Endodermal cell (in vitro differentiated cells): ENCODE measurements at places on chromosomes 12 and 14. TPM values are rescaled to one million over a fixed set of nuclear protein-coding genes. Genes with fewer than 3 reads are reported as not detected.

DNA sequence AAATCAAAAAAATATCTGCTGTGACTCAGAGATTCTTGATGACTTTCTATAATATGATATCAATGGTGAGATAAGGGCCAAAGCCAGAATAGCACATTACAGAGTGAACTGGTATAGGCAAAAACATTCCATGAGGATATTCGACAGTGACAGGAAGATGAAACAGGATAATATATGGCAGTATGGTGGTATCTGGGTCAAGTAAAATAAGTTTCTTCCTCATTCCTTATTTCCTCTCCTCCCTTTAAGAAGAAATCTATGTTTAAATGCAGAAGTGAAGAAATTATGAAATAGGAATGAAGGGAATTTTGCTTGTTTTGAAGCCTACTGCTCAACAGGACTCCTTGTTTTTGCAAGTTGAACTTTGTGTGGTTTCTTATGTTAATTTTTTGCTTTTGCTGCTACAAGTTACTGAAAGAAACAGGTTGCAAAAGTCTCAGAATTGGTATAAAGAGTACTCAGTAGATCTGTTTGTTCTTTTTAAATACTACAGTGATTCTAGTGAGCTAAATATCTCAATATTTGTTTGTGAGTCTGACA lies 7.0 kb downstream of the ACSS3 start:
- no peak for DNase-seq

Gene MED6
- 49.7 and 50.7 TPM in 2 replicates for total RNA-seq

- DNase-seq: peak; percentile 59
These were observed 65.1 kb upstream of the SLCO1B1 start for GRCh38 chr12:21065845-21066244.

- no peak for DNase-seq
These were observed 145.4 kb upstream of the BMP4 start for GRCh38 chr14:54102051-54102456.

Gene KRT78
- total RNA-seq: not detected in 3 replicates

DNA sequence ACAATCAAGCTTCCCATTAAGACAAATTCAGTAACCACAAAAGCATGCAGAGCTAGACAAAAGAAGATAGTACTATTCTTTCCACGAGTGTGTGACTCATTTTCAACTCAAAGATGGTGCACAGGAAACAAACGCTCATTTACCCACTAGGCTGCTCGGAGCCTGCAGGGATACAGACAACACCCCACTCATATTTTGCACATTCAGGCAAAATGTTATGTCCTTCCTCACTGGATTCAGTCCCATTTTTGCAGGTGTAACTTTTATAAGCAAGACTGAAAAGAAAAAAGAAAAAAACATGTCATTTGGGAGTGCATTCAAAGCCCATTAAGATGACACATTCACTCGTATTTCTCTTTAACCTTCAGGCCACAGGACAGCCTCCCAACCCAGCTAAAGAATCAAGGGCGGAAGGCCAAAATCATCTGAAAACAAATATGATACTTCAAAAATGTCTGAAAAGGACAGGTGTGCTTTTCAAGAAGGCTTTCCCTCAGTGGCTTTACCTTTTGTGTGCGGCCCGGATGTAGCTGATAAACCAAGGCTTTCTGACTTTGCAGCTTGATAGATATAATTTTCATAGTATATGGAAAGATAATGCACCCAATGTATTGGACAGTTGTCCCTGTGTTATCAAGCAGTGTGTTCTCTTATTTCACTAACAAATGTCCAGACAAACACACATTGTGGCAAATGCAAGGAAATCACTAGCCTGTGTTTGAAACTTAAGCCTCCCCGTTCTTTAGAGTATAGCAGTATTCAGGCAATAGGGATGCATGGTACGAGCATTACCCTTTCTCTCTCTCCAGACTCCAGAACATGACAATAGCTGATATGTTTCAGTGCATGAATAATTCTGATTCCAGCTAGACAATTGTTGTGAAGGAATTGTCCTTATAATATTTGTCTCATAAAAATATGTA lies 147.8 kb upstream of the KRR1 start:
- DNase-seq: no peak

Gene IL22
- total RNA-seq: not detected in 3 replicates

Gene DPF3
- not detected in 2 replicates for total RNA-seq

DNA sequence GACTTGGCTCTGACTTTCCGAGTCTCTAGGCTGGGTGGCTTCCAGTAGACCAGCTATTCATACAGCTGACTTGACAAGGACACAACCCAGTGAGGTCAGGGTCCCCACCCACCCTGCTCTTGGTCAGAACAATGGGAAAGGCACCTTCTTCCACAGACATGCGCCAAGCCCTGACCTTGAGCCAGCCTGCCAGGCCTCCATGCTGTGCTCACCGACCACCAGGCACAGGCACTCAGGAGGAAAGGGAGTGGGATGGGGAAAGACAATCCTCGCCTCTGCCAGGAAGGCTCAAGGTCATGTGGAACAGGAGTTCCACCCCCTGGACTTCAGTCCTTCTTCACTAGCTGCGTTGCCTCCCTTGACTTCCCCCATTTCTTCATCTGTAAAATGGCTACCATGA lies 31.4 kb downstream of the GALNT16 start:
- DNase-seq: peak; percentile 38

GRCh38 chr14:98956181-98956580 lies 315.8 kb downstream of the BCL11B start:
- DNase-seq: peak; percentile 25

- DNase-seq: no peak
These were observed 139.6 kb downstream of the PRKCH start for GRCh38 chr14:61460718-61461611.

- peak; percentile 36 for DNase-seq
These were observed 33.4 kb downstream of the LRTM2 start for GRCh38 chr12:1853716-1854115.

DNA sequence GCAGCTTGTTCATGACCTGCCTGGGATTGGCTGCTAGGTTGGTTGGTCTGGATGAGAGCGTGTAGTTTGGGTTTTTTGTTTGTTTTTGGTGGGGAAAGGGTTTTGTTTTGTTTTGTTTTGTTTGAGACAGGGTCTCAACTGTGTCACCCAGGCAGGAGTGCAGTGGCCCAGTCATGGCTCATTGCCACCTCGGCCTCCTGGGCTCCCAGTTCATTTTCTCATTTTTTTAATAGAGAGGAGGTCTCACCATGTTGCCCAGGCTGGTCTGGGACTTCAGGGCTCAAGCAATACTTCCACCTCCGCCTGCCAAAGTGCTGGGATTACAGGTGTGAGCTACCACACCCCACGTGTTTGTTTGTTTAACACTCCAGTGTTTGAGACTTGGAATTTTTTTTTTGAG lies 3.8 kb downstream of the DYNC1H1 start:
- DNase-seq: no peak

DNA sequence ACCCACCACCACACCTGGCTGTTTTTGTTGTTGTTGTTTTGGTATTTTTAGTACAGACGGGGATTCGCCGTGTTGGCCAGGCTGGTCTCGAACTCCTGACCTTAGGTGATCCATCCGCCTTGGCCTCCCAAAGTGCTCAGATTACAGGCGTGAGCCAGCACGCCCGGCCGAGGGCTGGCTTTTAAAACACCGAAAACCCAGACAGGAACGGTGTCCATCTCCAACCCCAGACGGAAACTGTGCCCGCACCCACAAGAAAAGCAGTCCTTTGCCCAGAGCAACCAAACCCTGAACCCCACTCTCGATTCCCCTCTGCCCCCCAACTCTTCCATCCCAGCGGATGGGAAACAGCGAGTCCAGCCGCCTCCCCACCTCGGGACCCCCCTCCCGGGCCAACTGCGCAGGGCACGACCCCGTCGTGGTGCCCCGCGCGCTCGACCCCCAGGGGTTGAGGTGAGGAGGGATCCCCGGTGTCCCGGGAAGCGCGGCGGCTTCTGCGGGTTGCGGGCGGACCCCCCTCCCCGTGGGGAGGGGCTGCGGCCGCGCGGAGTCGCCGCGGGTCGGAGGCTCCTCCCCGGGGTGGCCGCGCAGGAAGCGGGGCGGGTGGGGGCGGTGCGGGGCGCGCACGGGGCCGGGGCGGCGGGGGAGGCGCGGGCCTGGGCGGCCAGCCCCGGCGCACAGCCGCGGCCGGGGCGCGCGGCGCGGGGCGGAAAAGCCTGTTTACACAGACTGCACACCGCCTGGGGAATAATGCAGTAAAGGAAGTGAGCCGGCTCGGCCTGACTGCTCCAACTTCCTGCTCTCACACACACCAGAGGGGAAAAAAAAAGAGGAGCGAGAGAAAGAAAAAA lies at the start of gene ELK3:
Gene ELK3 (plus strand): TSS at position 651 of the 851 bp plus-strand sequence.
- peak; percentile 85 for DNase-seq

- no peak for DNase-seq
These were observed 1.5 kb upstream of the NINJ2 start for GRCh38 chr12:664779-665092.

Gene BCL11B
- total RNA-seq: 6.0 to 8.3 TPM (median 6.8 TPM) in 3 replicates

DNA sequence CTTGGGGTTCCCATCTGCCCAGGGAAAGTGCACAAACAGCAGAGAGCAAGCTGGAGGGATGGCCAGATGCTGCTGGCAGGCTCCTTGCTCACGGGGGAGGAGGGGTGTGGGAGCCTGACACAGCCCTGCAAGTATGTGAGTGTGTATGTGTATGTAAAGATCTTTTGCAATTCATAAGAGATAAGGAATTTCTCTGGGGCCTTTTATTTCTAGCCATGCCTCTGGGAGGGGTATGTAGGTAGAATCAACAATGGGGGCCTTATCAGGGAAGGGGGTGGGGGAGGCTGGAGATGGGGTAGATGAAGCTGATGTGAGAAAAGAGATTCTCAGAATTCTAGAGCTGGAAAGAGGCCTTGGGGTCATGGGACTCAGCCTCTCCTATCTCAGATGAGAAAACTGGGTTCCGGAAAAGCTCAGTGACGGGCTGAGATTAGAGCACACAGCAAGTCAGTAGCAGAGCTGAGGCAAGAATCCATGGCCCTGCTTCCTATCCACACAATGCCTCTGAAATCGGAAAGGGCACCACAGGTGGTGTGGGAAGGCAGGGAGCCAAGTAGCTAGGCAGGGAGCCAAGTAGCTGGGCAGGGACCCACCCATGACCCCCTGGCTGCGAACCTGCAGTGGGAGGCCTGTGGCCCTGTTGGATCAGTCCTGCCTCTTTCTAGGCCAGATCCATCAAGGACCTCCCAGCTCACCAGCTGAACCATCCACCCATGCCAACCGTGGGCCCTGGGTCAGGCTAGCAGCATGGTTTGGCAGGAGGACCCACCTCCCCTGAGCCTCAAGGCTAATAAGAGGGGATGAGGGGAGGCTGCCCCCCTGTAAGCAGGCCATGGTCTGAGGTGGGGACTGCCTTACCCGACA lies 54.7 kb downstream of the PLEKHG3 start:
- DNase-seq: peak; percentile 62

Gene FAM177A1
- total RNA-seq: 73.8 and 74.8 TPM in 2 replicates

- DNase-seq: peak; percentile 85
These were observed 19.5 kb upstream of the HAL start for GRCh38 chr12:96015672-96016071.

Gene PUS7L
- 12.9 to 23.6 TPM (median 19.9 TPM) in 3 replicates for total RNA-seq

GRCh38 chr14:89534902-89535685 lies 118.1 kb upstream of the FOXN3 start:
- DNase-seq: no peak

- no peak for DNase-seq
These were observed 76.9 kb upstream of the TMEM263 start for GRCh38 chr12:106878804-106879203.

GRCh38 chr12:2179953-2180736 lies 127.4 kb downstream of the CACNA1C start:
- DNase-seq: no peak

DNA sequence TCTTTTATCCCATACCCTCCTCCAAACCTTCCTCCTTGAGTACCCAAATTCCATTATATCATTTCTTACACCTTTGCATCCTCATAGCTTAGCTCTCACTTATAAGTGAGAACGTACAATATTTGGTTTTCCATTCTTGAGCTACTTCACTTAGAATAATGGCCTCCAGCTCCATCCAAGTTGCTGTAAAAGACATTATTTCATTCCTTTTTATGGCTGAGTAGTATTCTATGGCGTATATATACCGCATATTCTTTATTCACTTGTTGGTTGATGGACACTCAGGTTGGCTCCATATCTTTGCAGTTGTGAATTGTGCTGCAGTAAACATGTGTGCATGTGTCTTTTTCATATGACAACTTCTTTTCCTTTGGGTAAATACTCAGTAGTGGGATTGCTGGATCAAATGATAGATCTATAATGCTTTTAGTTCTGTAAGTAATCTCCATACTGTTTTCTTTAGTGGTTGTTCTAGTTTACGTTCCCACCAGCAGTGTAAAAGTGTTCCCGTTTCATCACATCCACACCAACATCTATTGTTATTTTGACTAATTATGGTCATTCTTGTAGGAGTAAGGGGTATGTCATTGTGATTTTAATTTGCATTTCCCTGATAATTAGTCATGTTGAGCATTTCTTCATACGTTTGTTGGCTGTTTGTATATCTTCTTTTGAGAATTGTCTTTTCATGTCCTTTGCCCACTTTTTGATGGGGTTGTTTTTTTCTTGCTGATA lies 10.1 kb downstream of the RAB21 start:
- no peak for DNase-seq

Gene CNTN1
- total RNA-seq: 8.6 and 9.8 TPM in 2 replicates

GRCh38 chr14:96184737-96185136 lies 19.9 kb upstream of the BDKRB2 start:
- DNase-seq: no peak

- peak; percentile 79 for DNase-seq
These were observed 202.7 kb downstream of the FBXL14 start for GRCh38 chr12:1391722-1392121.

- peak; percentile 66 for DNase-seq
These were observed 132.7 kb downstream of the SLC41A2 start for GRCh38 chr12:104825408-104825807.

- DNase-seq: no peak
These were observed 109.3 kb downstream of the C12orf42 start for GRCh38 chr12:103386451-103386850.

GRCh38 chr12:131828671-131829355 lies 620 bp downstream of the MMP17 start:
- DNase-seq: peak; percentile 84

DNA sequence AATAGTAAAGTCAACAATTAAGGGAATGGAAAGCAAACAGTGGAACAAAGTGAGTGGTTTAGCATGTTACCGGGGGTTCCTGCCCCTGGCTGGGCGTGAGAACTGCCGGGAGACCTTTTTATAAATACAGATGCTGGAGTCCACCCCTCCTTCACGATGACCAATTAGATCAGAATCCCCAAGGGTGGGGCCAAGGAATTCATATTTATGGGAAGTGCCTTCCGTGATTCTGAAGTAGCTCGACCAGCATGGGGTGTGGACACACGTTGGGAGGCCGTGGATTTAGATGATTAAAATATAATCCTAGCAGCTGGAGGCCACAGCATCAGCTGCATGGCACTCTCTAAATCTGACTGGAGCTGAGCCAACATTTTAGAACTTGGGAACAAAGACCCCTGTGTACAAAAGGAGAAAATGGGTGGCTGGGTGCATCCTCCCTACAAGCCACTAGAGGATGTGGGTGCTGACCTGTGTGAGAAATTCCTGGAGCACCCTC lies 87.9 kb downstream of the SRRM4 start:
- DNase-seq: peak; percentile 84

DNA sequence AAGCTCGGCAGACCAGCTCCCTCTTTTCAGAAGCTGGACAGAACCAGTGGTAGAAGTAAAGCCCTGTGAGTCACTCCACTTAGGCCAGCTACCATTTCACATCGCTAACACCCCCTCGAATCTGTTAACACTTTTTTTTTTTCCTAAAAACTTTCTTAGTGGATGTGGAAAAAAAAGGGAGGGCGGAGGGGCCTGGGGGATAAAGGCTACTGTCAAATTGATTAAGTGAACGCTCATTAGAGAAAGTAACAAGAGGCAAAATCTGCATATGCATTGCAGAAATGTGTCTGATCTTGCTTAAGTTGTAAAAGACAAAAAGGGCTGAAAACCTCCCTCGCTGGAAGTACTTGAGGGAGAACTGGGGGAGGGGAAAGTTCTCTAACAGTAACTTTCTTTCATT lies 86.6 kb upstream of the OTX2 start:
- DNase-seq: no peak

Gene ST8SIA1
- 12.3 to 15.8 TPM (median 13.3 TPM) in 3 replicates for total RNA-seq

Gene FAM222A
- 21.9 and 24.4 TPM in 2 replicates for total RNA-seq
